ENCODE measurements at places on chromosomes 11 and 22.
A peak's percentile ranks its signal among the peaks of the same experiment; 100 is the strongest.

- DNase-seq = no peak
These were observed 53.8 kb downstream of the PAX6 start for GRCh38 chr11:31757260-31757835.

GRCh38 chr22:47402876-47403525 is 640.6 kb downstream of the TBC1D22A start:
- no peak for DNase-seq

DNA sequence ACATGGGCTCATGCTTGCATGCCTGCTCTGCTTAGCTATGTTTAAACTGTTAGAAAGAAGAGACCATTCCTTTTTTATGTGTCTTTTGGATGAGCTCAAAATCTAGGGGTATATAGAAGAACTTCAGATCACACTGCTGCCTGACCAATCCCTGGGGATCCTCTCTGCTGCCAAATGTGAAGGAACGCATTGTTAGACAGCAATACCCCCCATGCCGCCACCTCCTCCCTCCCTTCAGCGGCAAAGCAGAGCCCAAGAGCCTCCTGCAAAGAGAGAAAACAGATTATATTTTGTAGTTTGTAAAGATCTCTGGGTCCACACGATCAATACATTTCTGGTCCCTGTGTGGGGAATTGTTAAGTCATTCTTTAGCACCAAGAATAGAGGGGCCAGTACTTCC is 677.6 kb downstream of the NTM start:
- no peak for DNase-seq

GRCh38 chr22:46581538-46582244 is 38.5 kb upstream of the GRAMD4 start:
- DNase-seq = no peak

DNA sequence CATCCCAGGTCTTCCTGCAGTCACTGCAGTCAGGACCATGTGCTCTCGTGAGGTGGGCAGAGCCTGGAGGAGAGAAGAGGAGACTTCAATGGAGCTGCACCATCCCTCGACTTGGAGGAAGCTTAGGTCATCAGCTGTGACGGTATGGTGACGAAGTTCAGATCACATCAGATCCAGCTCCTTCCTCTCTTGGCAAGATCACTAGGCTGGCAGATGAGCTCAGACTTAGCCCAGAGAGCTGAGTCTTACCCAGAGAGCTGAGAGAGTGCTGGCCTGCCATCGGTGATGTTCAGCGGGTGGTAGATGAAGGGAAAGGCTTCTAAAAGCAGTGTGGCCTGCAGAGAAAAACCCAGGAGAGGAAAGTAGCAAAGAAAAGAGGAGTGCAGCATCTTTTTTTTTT is 1.8 kb upstream of the SLC15A3 start:
- DNase-seq = no peak

DNA sequence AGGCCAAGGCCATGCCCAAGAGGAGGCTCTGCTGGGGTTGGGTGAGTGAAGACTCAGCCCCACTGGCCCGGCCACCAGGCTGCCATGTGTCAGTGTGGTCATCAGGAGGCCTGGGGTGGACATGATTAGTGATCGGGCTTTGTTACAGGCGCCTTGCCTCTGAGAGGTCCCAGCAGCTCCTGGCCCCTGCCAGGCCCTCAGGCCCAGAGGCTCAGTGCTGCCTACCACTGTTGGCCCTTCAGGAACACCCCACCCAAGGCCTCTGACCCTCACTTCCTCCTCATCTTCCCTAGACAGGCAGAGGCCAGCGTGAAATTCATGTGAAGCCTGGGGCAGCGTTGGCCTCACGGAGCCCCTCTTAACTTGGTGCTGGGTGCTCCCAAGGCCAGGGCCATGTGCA is 2.2 kb downstream of the MRPL23 start:
- DNase-seq = no peak

DNA sequence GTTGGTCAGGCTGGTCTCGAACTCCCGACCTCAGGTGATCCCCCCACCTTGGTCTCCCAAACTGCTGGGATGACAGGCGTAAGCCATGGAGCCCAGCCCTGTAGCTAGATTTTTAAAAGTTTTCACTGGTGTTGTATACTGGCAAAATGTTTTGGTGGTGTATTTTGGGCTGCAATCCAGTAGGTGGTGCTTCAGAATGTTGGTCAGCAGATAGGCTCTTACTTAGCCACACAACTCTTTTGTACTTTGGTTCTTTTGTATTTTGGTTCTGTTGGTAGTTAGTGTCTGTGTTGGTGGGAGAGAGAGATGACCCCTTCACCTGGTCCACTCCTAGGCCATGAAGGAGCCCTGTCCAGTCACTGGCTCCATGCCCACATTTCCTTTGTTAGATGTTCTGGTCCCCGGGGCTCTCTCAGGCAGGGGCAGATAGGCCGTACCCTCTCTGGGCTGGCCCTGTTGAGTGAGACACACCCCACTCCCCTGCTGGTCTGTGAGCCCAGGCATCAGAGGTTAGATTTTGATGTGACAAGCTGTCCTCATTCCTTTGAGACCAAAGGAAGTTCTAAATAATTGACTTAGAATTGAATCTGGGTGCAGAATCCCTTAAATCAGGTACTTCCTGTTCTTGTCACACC is 123.8 kb downstream of the DDX10 start:
- DNase-seq = peak; percentile 42

- DNase-seq = no peak
These were observed 8.3 kb downstream of the SREBF2 start for GRCh38 chr22:41841085-41841712.

GRCh38 chr22:46010207-46010867 is 33.4 kb upstream of the WNT7B start:
- DNase-seq = peak; percentile 76

DNA sequence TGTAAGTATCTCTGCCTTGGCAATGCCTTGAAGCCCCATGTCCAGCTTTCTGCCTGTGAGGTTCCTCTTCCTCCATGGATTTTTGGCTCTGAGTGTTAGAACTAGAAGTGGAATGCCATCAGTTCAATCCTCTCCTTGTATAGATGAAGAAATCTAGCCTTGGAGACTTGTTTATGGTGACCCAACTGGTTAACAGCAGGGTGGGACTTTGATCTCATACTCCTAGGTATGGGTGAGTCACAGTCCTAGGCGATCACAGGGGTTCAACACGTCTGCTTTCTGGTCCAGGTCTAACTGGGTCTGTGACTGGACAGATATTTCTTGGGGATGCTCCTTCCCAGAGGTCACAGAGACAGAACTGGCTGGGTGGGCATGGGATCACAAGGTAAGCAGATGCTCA is 9.2 kb upstream of the MTFP1 start:
- no peak for DNase-seq

- DNase-seq = no peak
These were observed 18.5 kb downstream of the COMMD9 start for GRCh38 chr11:36270701-36271100.

DNA sequence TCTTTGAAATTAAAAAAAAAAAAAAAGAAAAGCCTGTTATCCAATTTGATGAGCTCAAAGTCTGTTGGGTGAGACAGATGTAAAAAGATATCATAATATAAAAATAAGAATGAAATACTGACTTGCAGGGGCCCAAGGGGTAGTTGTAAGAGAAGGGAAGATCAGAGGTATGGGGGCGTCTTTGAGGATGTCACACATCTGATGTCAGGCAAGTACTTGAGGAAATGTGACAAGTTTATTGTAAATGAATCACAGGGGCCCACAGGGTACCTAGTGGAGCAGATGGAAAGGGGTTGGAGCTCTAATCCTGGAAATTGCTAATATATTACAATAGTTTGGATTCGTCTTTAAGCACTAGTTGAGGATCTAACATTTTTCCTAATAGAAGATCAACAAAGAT is 131.6 kb downstream of the MAML2 start:
- DNase-seq = no peak

DNA sequence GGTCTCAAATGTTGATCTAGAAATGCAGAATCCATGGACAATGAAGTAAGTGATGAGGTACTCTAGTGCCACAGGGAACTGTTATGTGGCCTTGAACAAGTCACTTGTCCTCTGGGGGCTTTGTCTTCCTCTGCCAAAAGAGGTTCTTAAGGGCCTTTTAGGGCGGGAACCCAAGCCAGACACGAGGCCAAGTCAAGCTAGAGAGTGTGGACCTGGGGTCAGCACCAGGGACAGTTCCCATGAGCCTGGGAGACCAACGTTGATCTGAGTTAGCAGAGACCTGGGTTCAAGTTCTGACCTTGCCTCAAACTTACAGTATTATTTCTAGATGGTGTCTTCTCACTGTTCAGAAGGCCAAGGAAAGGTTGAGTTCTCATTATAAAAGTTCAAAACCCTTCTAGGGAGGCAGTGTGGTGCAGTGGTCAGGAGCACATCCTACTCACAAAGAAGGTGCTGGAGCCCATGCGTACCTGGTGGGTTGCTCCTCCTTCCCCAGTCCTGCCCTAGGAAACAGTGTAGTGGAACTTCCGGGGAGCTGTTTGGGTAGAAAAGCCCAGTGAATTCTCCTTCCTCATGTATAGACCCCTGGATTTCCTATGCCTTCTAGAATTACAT is 121.5 kb downstream of the CHST1 start:
- peak; percentile 41 for DNase-seq

GRCh38 chr11:44256673-44257291 is 53.2 kb downstream of the ALX4 start:
- DNase-seq = no peak

DNA sequence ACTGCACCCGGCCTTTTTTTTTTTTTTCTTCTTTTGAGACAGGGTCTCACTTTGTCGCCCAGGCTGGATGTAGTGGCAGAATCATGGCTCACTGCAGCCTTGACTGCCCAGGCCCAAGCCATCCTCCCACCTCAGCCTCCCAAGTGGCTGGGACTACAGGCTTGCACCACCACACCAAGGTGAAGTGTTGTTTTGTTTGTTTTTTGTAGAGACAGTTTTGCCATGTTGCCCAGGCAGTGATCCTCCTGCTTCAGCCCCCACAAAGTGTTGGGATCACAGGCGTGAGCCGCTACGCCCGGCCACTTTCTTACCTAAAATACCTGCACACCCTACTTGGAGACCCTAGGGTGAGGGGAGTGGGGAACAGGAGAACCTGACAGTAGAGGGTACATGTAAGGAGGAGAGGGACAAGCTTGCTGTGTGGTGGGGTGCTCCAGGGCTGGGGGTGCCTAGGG is 4.5 kb upstream of the AIFM3 start:
- no peak for DNase-seq

DNA sequence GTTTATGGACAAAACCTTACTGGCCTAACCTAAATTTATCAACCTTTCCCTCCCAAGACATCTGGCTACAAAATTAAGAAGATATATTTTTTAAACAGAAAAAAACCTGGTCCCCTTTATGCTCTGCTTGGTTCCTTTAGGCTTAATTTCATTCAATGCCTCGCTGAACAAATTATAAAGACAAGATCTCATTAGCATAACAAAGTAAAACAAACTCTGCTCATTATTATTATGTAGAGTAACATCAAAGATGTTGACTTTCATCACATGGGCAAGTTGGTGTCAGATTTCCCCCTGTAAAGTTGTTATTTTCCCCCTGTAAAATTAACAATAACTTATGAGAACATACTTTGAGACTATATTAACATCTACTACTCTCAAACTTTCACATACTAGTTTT is 11.0 kb downstream of the RRAS2 start:
- no peak for DNase-seq

GRCh38 chr11:122954455-122954854 is 27.2 kb downstream of the BSX start:
- DNase-seq = no peak

DNA sequence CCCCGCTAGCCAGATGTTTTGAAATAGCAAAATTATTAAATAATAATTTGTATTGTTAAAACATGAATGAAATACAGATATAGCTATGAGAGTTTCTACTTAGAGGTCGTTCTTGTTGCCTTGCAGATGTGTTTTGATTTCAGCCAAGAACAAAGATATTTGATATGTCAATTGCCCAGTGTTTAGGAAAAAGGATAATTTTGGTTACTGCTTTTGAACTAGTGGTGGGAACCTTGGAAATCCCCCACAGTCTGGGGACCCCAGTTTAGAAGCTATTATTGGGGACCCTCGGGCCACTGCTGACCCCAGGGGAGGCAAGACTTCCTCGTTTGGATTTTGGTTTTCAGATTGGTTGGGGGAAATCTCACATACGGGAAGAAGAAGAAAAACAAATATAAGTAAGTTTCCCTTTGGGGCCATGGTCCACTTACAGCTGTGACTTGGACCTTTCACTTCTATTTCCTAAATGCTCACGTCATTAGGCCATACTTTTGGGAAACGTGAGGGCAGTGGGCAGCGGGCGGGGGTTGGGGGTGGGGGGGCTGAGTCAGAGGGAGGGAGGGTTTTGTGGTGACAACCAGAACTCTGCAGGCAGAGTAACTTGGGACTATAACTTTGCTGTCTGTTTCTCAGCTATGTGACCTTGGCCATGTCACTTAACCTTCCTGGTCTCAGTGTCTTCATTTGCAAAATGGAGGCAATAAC is 37.0 kb downstream of the LDLRAD3 start:
- no peak for DNase-seq

GRCh38 chr11:126348806-126349582 is 6.5 kb upstream of the ST3GAL4 start:
- DNase-seq = peak; percentile 39
